ENCODE measurements at places on chromosomes 12 and 14.

GRCh38 chr14:68891851-68892660, 87.0 kb downstream of the ACTN1 start:
- no peak for DNase-seq

- DNase-seq, result peak; percentile 20
Observed at GRCh38 chr12:82650627-82651337, 35.9 kb upstream of the TMTC2 start.

DNA sequence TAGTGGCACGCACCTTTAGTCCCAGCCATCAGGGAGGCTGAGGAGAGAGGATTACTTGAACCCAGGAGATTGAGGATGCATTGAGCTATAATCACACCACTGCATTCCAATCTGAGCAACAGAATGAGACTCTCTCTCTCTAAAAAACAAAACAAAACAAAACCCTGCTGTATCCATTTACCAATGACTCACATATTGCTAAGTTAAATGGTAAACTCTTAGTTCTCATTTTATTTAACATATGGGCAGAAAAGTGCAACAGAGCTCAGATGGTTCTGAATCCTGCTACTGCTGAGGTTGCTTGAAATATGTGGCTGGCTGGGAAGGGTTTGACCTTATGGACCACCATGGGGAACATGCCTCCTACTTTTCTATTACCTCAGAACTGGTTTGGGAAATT, 33.7 kb upstream of the CCNT1 start:
- DNase-seq, result no peak

- no peak for DNase-seq
Observed at GRCh38 chr12:89016970-89017778, 335.1 kb downstream of the DUSP6 start.

DNA sequence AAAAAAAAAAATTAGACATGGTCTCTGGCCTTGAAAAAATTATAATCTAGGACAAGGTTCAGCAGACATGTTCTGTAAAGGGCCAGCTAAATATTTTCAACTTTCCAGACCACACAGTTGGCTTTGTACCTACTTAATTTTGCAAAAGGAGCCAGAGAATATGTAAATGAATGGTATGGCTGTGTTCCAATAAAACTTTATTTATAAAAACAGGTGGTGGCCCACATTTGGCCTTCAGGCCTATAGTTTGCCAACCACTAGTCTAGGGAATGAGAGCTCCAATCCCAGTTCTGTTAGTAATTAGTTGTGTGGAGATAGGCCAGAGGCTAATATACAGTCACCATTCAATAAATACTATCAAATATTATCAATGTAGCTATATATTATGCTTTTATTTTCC, 29.3 kb upstream of the PWP1 start:
- DNase-seq, result no peak

DNA sequence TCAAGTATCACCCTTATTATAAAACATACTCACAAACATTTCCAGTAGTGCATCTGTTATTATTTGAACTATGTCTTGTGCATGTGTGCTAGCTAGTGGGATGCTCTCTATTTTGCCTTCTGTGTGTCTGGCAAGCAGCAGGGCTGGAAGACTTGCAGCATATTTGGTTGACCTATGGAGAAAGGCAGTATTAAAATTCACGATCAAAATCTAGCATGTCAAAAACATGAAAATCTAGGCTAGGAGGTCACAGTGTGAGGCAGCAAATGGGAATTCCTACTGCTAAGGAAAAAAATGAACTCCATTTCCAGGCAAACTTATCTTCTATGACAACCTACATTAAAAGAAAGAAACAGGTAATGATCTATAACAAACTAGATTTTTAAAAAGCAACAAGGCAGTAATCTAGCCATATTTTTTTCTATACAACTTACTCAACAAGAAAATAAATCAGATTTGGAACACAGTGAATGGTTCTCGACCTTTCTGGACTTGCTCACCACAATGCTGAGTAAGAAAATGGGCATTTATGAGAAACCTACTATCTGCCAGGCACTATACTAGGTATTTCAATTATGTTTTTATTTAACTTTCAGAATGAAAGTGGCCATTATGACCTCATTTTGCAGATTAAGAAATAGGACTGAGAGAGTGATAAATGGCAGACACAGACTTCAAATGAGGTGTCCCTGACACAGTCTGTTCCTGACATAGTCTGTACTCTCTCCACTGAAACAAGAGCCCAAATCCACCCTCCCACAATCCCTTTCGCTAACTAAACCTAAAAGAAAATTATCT, 96.8 kb downstream of the TXNDC16 start:
- DNase-seq, result no peak

DNA sequence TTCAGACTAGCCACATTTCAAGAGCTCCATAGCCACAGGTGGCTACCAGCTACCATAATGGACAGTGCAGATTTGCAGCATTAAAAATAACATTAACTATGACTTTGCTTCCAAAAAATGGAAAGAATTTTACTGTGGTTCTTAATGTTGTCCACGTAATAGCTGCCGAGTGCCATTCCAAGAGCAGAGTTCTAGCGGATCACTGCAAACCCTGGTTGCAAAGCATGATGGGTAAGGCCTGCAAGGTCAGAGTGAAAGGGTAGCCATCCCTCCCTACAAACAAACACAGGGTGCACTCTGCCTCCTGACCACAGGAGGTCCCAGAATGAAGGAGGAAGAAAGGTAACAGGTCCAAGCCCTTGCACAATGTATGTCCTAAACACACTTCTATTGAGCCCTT, 157.6 kb downstream of the DPF3 start:
- no peak for DNase-seq

- DNase-seq, result no peak
Observed at GRCh38 chr12:46382408-46382963, 9.9 kb upstream of the SLC38A2 start.

DNA sequence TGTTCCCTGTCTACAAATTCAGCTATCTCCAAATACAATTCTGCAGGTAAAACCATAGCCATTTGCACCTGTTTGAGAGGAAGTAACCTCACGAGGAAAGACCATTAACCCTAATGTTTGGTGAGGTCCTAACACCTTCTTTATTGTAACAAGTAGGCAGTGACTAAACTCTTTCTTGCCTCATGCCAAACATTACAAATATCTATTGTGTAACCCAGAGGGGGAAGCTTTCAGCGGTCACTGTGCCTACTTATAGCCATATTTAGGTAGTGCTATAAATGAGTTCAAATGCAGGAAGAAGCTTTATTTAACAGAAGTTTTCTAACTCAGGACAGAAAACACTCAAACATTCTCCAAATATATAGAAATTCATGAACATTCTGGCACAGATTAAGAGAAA, 252.7 kb downstream of the LRFN5 start:
- DNase-seq, result no peak

DNA sequence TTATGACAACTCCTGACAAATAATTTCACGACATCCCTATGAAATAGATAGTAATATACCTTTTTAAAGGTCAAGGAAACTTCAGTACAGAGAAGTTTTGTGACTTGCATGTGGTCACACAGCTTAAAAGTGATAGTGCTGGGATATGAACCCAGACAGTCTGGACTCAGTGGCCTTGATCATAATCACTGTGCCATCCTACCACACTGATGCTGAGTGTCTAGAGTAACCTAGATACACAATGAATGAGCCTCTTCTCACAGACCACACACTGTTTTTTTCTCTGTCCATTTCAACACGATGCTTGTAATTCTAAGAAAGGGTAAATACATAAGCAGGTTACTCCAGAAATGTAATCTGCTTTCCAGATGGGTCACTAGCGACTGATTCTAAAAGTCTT, 88.2 kb downstream of the SYNE2 start:
- no peak for DNase-seq

DNA sequence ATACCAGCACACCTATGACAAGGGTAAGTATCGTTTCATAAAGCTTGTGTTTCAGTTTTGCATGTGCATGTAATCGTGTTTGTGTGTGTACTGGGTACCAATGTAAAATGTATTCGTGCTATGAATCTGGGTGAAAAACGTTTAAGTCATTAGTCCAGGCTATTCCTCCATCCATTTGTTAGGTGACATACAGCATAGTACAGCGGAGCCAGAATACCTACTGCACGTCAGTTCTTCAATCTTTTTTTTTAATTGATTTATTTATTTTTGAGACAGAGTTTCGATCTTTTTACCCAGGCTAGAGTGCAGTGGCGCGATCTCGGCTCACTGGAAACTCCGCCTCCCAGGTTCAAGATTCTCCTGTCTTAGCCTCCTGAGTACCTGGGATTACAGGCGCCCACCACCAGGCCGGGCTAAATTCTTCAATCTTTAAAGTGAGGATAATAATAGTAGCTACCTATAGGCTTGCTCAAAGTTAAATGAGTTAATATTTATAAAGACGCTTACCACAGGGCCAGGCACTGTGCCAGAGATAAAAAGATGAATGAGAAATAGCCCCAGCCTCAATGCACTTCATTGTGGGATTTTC, 661 bp upstream of the RPS26 start:
- DNase-seq, result no peak

DNA sequence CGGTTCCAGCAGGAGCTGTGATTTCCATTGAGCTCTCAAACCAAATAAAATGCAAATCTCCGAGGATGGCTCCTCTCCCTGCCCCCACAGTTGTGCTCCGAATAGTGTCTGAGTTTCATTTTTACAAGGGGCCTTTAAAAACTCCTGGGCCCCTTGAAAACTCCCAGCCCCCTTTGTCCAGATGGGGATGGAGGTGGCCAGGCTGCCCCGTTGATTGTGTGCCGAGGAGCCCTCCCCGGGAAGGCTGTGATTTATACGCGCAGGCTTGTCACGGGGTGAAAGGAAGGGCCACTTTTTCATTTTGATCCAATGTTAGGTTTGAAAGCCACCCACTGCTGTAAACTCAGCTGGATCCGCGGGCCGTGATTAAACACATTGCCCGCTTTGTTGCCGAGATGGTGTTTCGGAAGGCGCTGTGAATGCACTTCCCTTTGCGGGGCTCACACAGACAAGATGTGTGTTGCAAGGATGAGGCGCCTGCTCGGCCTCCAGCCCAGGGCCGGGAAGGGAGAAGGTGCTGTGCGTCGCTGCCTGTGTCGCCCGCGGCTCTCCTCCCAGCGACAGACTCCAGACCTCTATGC, 98.8 kb downstream of the TMEM132C start:
- no peak for DNase-seq

DNA sequence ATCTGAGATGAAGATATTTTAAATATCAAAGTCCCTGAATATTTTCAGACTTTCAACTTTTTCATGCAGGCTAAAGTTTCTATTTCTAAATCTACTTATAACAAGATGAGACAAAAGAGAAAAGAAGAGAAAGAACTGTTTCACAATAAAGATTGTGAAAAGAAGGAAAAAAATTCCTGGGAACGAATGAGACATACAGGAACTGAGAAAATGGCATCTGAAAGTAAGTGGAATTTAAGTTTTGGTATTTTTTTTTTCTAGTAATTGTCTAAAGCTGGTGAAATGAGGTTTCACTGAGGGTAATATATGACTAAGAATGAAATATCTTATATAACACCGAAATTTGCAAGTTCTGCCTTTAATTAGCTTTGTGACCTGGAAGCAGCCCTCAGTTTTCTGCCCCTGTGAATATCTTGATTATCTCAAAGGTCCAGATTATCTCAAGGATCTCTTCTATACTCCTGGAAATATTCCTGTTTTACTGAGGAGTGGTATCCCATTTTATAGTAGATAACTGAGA, 55.7 kb upstream of the PRPF39 start:
- no peak for DNase-seq

DNA sequence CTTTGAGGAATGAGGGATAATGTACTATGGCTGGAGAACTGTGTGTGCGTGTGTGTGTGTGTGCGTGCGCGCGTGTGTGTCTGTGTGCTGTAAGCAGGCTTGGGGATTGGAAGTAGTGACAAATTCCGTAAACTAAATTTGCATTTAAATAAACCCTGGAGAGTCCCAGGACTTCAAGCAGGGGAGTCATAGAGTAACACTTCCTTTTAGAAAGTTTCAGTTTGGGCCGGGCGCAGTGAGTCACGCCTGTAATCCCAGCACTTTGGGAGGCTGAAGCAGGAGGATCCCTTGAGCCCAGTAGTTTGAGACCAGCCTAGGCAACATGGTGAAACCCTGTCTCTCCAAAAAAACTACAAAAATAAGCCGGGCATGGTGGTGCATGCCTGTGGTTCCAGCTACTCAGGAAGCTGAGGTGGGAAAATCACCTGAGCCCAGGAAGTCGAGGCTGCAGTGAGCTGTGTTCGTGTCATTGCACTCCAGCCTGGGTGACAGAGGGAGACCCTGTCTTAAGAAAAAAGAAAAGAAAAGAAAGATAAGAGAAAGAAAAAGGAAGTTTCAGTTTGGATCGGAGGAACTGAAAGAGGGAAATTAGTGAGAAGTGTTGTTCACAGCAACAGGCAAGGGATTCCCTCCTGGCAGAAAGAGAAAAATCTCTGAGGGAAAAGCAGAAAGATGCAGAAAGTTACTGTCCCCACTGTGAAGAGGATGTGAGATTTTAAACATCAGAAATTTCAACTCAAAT, 222.7 kb upstream of the SOX5 start:
- DNase-seq, result peak; percentile 44

DNA sequence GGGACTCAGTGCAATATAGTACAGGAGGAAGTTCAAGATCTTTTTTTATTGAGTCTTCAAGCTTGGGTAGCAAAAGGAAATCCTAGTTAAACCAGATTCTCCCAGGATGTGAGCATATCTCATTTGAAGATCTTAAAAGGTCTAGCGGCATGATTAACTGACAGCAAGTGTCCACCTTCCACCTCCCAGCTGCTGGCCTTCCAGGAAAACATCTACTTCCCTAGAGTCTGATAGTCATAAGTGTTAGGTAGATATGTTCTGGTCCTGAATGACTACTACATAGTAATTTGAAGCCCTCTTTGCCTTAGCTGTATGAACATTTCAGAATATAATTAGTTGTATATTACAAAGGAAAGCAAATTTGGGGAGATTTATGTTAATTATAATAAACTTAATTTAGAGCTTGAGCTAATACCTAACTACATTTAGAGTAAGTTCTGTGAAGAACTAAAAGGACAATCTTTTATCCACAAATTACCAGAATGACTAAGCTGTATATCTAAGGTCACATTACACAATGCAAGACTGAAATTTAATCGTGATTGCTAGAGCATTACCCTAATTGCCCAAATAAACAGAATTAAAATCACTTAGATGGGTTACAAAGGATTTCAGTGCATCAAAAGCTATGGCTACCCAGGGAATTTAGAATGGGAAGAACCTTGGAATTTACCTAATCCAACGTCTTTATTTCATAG, 9.9 kb downstream of the LGR5 start:
- no peak for DNase-seq

- DNase-seq, result no peak
Observed at GRCh38 chr14:44372807-44373489, 134.1 kb downstream of the FSCB start.

- no peak for DNase-seq
Observed at GRCh38 chr12:5230156-5230555, 186.5 kb downstream of the KCNA5 start.

DNA sequence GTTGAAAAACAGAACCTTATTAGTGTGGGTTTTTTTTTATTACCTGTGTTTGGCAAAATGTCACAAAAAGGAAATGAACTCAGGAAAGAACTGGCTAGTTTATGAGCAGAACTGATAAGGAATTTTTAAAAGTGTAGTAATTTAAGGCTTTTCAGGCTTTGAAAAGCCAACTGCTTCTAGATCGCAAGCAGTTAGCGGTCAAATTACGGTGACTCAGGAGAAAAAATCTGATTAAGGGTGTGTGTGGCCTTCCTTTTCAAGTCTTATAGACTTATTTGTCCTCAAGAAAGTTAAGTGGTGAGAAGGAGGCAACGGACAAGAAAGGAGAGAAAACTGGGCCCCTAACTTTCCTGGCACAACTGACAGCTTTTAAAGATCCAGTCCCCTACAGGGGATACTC, 33.4 kb downstream of the PDZRN4 start:
- DNase-seq, result no peak
